LoVo (cell line): ENCODE measurements at places on chromosomes 13 and 19.

- no peak for DNase-seq
Measured at GRCh38 chr13:65855242-65855805, 1374.8 kb downstream of the PCDH9 start.

DNA sequence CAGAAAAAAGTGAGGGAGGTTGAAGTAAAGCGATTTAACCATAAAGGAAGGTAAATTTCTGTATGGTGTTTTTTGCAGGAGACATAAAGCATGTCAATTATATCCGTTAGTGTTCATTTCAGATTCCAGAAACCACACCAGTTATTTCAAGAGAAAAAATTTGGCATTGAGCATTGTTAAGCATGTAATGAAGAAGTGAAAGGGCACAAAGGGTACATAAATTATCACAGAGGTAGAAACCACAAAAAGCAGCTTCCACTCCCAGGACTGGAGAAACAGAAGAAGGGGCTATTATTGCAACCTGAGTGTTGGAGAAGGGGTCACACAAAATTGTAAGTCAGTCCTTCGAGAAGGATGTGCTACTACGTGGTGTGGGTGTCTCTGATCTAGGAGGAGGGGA is 72.2 kb upstream of the DACH1 start:
- no peak for DNase-seq

GRCh38 chr19:38093154-38093553 is 130.9 kb downstream of the DPF1 start:
- no peak for DNase-seq

- DNase-seq = no peak
Measured at GRCh38 chr19:1567848-1568227, 287 bp downstream of the MEX3D start.

DNA sequence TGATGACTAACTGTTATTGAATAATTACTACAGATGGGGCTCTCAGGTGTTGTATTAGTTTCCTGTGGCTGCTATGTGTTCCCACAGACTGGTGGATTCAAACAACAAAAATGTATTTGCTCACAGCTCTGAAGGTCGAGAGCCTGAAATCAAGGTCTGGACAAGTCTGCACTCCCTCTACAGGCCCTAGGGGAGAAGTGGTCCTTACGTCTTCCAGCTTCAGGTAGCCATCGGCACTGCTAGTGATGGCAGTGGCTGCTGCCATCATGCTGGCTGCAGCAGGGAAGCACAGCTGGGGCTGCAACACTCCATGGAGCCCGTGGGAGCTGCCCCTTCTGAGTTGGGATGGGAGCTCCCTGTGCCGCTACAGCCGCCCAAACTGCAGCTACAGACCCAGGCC is 1.9 kb downstream of the TEX26 start:
- no peak for DNase-seq

DNA sequence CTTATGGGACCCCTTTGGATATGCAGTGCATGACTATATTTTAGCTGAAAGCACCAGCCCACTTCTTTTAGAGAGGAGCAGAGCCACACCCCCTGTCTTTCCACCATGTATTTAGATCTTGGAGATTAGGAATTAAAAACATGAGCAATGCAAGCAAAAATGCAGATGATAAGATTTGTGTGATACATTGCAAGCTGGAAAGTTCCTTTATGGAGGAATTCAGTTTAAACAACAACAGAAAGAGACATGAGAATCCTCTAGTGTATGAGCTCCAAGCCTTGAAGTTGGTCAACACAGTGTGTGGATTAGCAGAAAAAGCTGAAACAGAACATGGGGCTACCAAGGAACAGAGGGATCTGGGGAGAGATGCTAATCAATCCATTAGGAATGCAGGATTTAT is 529.8 kb upstream of the NBEA start:
- no peak for DNase-seq
